ENCODE measurements at places on chromosomes 1 and 21.

GRCh38 chr1:201896951-201897391 is 8.3 kb downstream of the SHISA4 start:
- peak; percentile 57 for DNase-seq

DNA sequence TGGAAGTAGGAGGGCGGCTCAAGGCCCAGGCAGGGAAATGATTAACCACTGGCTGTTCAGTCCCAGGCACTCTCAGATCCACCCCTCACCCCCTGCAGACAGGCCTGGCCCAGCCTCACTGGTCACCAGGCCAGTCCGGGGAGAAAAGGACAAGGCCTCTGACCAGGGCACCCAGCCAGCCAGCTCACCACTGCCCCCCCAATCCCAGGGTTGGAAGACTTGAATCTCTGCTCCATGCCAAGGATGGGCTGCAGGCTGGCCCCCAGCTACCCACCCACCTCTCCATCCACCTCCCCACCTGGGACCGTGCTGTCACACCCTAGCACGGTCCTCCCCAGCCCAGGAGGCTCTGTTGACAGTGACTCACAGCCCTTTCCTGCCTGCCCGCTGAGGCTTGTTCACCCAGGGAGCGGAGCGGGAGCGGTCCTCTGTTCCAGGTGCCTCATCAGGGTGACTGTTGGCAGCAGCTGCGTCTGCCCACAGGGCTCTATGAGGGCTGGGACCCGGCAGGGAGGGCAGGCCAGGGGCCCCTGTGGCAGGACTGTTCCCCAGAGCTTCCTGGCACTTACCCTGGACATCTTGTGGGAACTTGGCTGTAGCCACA is 2.2 kb downstream of the LAD1 start:
- peak; percentile 33 for DNase-seq

- DNase-seq, result no peak
Measured at GRCh38 chr1:7960165-7960564, 1.3 kb upstream of the PARK7 start.

- DNase-seq, result no peak
Measured at GRCh38 chr1:226915672-226915995, 24.5 kb upstream of the COQ8A start.

DNA sequence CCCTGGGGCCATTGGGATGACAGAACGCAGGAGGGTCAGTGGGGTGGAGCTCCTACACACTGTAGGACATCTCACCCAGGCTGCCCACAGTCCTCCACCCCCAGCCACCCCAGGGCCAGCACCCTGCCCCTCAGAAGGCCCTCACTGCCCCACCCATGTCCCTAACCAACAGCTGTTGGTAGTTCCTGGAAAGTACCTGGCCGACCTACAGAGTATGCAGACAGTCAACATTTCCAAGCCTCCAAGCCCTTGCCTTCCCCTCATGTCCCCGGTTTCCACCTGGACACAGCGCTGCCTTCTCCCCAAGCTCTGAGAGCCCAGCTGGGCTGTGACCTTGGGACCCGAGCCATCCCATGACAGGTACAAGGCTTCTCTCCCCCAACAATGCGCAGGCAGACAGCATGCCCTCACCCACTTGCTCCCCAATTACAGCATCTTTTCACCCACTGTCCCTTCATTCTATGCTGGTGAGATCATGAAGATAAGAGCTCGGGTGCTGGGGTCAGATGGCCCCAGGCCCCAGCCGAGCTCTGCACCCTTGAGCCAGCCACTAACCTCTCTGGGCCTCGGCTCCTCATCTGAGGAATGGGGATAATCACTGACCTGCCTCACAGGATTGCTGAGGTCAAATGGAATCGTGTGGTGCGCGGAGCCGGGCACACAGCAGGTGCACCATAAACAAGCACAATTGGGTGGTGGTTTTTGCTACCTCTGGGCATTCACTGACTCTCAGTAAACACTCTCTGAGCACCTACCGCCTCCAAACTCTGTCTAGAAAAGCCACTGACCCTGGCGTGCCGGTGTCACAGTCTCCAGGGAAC is 11.2 kb downstream of the LAPTM5 start:
- no peak for DNase-seq

DNA sequence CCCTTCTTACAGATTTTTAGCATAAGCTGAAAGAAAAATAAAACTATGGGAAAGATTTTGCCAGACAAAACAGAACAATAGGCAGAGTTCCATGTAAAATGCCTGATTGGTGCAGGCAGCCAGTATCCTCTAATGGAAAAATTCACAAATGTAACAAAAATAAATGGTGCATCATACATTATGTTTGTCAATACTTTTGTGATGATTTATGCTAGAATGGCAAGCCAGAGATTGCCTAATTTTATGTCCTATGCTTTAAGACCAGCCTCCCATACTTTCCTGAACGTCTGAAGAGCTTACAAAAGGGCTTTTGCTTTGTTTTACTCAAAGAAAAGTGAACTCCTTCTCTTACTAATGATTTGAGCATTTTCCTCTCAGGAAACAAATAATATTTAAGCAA is 81.5 kb upstream of the KCNJ15 start:
- no peak for DNase-seq

DNA sequence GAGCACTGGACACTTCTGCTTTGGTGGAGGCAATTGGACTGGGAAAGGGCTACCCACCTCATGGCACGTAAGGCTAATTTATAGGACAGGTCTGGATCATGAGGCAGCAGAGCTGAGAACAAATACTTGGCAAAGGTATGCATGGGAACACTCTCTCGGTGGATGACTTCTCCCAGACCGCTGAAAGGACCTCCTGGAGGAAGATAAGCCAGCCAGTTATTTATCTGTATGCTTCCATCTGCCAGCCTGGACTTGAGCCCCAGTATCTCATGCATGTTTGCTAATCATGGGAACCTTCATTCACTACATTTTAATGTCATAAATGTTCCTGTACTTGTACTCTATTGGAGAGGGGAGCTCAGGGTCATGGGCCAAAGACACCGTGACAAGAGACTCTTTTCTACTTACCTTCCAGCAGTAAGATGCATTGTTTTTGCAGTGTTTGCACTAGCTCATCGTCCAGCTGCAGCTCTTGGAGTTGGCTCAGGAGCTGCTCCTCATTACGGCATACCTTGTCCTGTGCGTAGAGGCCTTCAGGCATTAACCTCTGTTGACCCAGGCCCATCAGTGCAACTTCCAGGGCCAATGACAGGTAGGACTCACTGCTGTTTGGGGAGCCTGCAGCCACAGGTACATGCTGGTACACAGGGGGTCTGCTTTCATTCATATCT is 23.7 kb downstream of the UROD start:
- no peak for DNase-seq

- DNase-seq, result no peak
Measured at GRCh38 chr1:117466761-117467160, 99.5 kb downstream of the MAN1A2 start.

DNA sequence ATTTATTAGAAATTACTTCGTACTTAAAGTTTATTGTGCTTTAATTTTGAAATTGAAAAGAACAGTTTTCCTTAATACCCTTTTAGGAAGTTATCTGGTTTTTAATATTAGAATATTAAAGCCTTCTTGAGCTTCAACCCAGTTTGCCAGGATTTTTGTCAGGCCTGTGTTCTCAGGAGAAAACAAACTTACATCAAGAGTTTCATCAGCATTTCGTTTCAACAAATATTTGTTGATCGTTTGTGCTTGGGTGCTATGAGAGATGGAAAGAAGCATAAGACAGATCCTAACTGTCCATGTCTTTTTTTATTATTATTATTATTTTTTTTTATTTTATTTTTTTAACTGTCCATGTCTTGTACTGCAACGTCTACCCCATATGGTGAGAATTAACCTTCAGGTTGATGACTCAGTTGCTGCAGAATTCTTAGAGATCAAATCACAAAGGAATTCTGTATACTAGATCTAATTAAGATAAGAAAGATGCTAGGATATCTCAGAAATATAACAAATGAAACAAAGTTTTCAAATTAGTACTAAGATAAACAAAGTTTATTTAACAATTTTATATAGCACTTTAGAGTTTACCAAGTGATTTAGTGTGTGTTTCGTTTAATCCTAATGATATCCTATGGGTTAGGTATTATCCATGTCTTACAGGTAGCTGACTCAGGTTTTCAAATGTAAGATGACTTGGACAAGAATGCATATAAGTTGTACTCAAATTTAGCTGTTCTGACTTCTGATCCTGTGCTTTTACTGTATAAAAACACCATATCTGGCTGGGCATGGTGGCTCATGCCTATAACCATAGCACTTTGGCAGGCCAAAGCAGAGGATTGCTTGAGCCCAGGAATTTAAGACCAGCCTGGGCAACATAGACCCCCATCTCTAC is 14.3 kb downstream of the FBXO28 start:
- no peak for DNase-seq

DNA sequence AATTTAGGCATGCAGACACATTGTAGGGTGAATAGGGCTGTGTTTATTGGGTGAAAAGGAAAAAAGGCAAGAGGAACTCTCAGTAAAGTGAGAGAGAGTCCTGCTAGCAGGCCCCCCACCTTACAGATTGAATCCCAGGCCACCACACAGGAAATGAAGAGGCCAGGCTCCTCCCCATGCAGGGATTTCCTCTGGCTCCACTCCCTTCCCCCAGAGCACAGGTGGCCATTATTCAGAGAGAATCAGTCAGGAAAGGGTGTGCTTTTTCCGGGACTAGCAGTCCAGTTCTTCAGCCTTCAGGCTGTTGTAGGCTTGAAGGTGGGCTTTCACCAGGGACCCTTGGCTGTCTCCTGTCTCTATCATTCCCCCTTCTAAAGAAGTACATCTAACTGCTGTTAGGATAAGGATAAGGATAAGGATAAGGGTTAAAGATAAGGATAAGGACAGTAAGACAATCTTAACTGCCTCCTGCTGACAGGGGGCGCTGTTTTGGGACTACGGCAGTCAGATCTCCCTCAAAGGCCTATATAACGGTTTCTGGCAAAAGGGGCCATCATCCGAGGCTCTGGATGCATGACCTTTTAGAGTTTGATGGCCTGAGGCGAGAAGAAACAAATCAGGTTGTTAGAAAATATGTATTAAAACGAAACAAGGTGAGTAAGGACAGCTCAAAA is 26.3 kb downstream of the ZNF648 start:
- DNase-seq, result no peak

DNA sequence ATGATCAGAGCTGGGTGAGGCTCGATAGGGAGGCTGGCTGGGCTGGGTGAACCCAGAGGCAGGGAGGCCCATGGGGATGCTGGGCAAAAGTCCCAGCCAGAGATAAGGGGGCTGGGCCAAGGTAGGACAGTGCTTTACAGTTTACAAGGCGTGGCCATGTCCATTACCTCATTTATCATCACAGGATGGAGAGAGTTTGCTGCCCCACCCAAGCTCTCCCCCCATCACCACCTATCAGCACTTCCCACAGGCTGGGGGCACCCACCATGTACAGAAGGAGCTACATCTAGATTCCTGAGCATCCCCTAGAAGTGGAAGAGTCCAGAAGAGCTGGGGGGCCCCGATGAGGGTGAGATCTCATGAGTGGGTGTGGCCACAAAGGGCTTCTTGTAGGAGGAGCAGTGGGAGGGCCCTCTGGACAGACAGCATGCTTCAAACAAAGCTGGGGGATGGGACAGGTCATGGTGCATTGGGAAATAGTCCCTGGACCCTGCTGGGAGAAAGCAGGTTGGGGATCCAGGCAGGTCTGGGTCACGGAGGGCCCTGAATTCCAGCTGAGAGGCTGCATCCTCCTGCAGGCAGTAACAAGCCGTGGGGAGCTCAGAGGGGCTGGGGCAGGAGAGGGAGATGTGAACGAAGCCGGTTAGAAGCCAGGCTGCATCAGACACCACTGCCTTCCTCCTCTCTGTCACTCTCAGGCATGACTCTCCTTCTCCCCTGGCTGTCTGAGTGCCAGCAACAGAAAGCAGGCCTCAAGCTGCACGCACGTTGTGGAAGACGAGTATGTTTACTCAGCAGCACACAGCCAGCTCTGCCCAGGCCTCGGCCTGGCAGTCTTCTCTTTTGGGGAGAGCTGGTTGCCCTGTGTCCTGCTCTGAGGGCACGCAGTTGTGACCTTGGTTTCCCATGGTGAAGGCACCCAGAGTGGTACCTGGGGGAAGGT is 202.3 kb downstream of the HIVEP3 start:
- DNase-seq, result no peak

GRCh38 chr1:117537291-117537920 is 68.4 kb upstream of the TENT5C start:
- no peak for DNase-seq

- no peak for DNase-seq
Measured at GRCh38 chr1:115453666-115454065, 115.6 kb upstream of the NGF start.

DNA sequence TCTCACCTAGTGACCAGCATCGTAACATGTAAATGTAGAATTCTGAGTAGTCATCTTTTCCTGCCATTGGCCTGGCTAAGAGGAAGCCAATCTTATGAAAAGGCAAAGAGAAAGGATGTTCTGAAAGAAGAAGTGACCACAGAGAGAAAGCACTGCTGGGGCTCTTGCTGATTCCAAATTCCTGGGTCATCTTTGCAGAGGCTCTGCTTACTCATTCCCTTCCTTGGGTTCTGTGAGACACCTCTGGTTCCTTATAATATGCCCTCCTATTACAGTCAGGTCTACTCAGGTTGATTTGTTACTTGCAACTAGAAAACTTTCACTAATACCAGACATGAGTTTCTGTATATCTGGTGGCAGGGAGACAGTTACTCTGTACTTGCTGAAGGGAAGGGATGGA is 198.8 kb upstream of the C8B start:
- no peak for DNase-seq

DNA sequence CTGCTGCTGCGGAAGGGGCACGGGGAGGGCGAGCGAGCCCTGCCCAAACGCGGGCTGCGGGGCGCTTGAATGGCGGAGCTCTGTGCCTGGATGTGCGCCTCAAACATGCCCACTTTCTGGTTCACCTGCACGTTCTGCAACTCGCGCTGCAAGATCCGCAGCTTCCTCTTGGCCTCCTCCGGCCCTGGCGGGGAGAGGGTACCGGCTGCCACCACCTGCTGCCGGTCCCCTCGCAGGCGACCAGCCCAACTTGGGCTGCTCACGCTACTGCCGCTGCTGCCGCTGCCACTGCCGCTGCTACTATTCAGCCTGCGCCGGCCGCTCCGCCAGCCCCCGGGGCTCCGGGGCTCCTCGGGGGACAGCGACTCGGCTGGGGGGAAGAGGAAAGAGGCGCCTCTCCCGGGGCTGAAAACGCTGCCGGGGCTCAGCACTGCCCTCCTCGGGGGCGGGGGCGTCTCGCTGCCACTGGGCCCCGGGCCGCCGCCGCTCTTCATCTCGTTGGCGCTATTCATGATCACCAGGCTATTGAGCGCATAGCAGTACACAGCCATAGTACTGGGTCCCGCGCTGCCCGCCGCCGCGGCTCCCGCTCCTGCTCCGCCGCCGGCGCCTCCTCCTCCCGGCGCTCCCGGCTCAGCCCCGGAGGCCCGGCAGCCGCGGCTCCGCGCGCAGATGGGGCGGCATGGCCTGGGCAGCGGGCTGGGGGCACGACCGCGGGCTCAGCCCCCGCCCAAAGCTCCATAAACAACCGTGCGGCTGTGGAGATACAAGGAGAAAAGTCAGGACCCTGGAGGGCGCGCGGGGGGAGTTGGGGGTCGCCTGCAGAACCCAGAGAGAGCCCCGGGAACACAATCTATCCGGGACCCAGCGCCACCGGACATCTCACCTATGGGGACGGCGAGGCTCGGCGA is 1.9 kb downstream of the ITPKB start:
- peak; percentile 66 for DNase-seq

All from Right ventricle myocardium superior (tissue), 1 donor.